Mesothelial cell of epicardium (in vitro differentiated cells): ENCODE measurements at places on chromosomes 2 and 18. TPM values are rescaled to one million over a fixed set of nuclear protein-coding genes. Genes with fewer than 3 reads are reported as not detected.

ARHGAP15 gene
- 0.34 to 0.51 TPM (median 0.38 TPM) in 3 replicates for total RNA-seq

- H3K4me3 ChIP-seq = no peak overlapping the region
- peaks cover 2% of the 10 kb centered on the region for H3K27me3 ChIP-seq
- H3K27ac ChIP-seq = no peak overlapping the region
- DNase-seq = peak; percentile 74
These were observed 34.9 kb downstream of the CAVIN2 start for GRCh38 chr2:191811807-191812602.

- H3K27me3 ChIP-seq = no peaks in the 10 kb centered on the region
- no peak overlapping the region for H3K4me3 ChIP-seq
- H3K27ac ChIP-seq = no peak overlapping the region
- no peak for DNase-seq
- H3K4me1 ChIP-seq = peaks cover 9% of the 10 kb centered on the region
- no peaks in the 10 kb centered on the region for H3K36me3 ChIP-seq
These were observed 745.6 kb upstream of the RAB6C start for GRCh38 chr2:129233751-129234406.

DNA sequence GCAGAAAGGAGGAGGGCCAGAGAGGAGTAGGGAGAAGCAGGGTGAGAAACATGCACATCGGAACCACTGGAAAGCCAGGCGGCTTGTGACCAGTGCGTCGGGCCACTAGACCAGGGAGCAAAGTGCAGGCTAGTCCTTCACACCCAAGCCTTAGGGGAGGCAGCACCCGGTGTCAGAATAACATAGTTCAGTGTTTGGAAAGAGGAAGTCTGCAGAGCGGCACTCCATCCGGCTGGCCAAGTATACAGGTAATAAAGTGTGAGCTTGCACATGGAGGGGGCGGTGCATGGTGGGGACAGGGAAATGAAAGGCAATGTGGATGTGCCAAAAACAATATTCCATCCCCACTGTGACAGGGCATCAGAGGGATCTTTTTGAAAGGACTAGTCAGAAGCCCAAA, 69.7 kb downstream of the ZNF521 start:
- peaks cover 35% of the 10 kb centered on the region for H3K4me1 ChIP-seq
- H3K27me3 ChIP-seq = no peaks in the 10 kb centered on the region
- H3K27ac ChIP-seq = no peak overlapping the region
- H3K36me3 ChIP-seq = no peaks in the 10 kb centered on the region
- no peak overlapping the region for H3K4me3 ChIP-seq
- DNase-seq = no peak

DNA sequence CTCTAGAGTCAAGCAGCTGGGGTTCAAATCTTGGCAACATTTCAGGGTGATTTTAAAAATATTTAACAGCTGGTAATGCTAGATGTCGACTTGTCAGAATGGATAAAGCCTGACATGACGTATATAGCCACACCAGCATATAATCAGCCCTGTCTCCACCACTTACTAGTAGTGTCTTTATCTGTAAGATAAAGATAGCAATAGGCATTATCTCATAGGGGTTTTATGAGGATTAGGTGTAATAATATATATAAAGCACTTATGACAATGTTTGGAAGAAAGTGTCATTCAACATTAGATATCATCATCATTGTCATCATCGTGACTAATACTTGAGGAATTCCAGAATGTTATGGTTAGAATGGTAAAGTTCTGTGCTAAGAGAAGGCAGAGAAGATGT, 369.0 kb upstream of the CWC22 start:
- peaks cover 3% of the 10 kb centered on the region for H3K27me3 ChIP-seq
- H3K27ac ChIP-seq = no peak overlapping the region
- no peaks in the 10 kb centered on the region for H3K36me3 ChIP-seq
